ENCODE measurements at places on chromosomes 2 and 18.

DNA sequence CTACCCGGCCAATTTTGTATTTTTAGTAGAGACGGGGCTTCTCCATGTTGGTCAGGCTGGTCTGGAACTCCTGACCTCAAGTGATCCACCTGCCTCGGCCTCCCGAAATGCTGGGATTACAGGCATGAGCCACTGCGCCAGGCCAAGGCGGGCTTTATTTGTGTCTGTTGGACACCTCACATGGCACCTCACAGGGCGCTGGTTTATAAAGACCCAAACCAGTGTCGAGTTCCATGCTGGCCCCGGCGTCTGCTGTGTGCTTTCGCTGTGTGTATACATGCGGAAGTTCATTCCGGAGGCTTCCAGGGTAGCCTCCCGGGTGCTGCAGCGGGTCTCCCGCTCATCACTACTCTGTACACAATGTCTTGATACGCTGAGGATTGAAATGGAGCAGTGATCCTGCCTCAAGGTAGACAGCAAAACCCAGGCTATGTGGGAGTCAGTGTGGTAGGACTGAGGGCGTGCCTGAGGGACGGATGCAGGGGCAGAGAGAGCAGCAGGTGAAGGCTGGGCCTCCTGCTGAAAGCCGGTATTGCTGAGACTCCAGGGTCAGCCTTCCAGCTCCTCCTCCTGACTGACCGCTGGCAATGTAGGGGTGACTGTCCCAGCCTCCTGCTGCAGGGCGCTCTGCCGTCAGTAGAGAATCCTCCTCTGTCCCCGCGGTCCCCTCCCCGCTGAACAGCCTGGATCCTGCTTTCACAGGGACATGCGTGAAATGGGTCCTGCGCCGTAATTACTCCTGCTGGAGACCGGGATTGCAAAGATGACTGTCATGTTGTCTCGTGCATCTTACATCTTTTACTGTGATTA lies 22.7 kb downstream of the LDLRAD4 start:
- no peak for DNase-seq

GRCh38 chr2:136195226-136195625 lies 77.3 kb upstream of the CXCR4 start:
- DNase-seq, result no peak

GRCh38 chr2:78506301-78506700 lies 519.2 kb upstream of the REG3G start:
- no peak for DNase-seq

- no peak for DNase-seq
Observed at GRCh38 chr2:238926761-238927611, 79.1 kb downstream of the TWIST2 start.

GRCh38 chr2:165794536-165794928 lies 485 bp upstream of the GALNT3 start:
- DNase-seq, result peak; percentile 50

DNA sequence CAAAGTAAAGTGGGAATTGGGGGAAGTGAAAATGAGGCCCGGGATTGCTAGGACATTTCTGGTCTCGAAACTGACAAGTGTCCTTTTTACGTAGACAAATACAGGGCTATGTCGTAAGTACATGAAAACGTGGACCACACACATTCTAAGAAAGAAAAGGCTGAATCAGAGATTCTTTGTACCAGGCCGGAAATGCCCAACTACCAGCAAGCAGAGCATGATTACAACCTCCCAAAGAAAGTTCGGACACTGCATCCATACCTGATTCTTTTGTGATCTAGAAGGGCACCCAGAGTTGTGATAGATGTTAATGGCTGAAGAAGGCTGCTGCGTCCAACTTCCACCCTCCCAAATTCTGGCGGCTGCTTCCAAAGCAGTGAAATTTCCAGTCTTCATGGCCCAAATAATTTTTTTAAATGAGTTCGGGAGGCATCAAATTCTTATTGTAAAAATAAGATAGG lies 1.7 kb downstream of the RBMS1 start:
- DNase-seq, result no peak

GRCh38 chr2:188378371-188378950 lies 86.8 kb downstream of the GULP1 start:
- DNase-seq, result no peak

GRCh38 chr2:60976875-60977561 lies 40.5 kb upstream of the PEX13 start:
- no peak for DNase-seq

DNA sequence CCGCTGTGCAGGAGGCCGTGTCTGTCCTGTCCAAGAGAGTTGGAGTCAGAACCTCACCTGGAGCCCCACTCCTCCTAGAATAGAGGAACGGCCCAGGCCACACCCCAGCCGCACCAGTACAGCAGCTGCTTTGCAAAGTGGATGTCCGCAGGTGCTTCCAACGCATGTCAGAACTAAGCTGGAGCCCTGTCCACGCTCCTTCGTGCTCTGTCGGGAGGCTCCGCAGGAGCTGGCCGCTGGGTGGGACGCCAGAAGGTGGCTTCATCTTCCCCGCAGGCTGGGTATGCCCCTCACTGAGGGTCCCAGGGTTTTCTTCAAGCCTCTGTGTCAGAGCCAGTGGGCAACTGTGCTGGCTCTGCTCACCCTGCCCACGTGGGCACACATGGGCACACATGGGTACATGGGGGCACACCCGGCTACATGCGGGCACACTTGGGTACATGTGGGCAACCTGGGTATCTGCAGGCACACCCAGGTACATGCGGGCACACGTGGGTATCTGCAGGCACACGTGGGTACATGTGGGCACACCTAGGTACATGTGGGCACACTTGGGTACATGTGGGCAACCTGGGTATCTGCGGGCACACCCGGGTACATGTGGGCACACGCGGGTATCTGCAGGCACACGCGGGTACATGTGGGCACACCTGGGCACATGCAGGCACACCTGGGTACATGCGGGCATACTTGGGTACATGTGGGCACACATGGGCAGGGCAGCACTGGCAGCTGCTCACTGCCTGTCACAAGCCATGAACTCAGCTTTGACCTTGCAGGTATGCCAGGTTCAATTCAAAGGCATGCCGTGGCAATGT lies 67.1 kb upstream of the CTDP1 start:
- DNase-seq, result no peak

DNA sequence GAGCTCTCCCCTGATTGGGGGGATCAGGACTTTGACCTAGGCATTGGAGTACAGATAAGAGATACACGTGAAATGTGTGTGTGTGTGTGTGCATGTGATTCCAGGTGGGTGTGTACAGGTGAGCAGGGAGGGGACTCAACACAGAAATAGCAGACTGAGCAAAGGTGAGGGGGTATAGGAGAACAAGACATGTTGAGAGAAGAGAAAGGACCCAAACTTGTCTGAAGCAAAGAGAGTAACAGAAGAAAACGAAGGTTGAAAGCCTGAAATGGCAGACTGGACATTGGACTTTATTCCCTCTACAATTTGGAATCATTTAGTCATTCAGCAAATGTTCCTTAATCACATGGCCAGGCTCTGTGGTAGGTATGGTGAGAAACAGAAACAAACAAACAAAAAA lies 23.3 kb downstream of the MRO start:
- DNase-seq, result no peak

DNA sequence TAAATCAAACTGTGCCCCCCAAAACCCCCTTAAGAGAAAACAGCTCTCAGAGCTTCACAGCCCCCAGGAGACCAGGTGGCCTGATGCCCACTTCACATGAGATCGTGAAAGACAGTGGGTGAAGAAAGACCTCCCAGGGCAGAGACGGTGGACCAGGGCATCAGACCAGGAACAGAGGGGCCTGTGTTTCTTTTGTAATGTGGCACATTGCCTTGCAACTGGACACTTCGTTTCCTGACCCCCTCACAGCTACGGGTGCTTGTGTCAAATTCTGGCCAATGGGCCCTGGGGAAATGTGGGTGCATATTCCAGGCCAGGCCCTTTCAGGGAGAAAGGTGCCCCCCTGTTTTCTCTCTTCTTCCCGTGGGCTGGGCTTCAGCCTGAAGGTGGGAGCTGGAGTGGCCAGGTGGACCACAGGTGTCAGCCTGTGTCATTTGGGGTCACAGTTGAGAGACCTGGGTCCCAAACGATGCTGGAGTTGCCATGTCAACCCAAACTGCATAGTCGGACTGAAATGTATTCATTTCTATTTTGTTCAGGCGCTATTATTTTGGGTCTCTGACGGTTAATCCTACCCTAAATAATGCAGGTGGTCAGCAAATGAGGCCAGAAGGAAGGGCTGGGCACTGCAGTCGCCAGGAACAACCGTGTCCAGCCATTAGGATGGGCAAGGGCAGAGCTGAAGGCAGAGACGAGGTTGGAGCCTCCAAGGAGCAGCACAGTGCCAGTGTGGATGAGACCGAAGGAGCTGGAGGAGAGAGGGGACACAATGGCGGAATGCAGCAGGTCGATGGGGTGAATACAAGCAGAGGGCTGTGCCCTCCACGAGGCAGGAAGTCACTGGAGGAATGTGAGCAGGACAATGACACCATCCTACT lies 338.2 kb downstream of the EIPR1 start:
- no peak for DNase-seq

- no peak for DNase-seq
Observed at GRCh38 chr18:44943311-44943881, 262.7 kb downstream of the SETBP1 start.

DNA sequence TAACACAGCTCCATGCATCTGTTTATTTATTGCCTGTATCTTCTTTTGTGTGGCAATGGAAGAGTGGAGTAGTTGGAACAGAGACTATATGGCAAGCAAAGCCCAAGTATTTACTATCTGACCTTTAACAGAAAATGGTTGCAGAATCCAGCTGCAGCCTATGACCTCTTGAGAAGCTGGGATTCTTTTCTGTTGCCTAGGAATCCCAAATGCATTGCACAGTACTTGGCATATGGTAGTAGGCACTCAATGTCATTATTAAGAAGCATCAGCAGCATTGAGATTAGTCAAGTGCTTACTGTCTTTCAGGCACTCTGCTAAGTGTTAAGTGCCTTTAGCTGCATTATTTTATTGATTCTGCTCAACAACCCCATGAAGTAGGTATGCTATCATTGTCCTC lies 331.6 kb downstream of the CCDC85A start:
- no peak for DNase-seq

DNA sequence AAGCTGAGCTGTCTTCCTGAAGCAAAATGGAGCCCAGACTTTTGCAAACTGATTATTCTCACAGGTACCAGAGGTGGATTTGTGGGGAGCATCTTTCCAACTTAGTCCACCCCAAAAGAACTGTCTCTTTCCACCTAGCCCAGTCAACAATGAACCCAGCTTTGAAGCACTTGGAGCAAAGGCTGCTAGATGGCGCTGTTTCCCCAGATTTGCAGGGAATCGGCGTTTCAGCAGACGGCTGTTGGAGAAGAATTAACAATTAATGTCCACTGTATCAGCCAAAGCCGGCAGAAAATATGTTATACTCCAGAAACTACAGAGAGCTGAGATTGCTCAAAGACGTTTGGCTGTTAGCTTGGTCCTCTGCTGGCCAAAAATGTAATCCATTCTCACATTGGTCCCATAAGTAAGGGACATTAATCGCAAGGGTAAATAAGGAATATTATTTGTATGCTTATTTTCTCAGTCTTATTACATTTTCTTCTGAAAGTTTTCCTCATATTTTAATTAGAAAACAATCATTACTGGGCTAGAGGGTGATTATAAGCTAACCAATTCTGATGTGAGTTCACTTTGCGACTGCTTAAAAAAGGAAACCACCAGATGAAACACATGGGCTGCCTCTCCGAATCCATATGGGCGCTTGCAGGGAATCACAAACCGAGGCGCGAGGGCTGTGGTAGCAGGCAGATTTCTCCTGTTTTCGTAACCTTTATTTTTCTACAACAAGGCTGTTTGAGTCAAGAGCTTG lies 423.8 kb upstream of the MEX3C start:
- DNase-seq, result peak; percentile 8

GRCh38 chr2:64837925-64838641 lies 151.1 kb upstream of the SLC1A4 start:
- no peak for DNase-seq

GRCh38 chr2:181894381-181894780 lies 2.9 kb downstream of the ITPRID2 start:
- no peak for DNase-seq

GRCh38 chr2:234996069-234996940 lies 44.5 kb downstream of the SH3BP4 start:
- no peak for DNase-seq

DNA sequence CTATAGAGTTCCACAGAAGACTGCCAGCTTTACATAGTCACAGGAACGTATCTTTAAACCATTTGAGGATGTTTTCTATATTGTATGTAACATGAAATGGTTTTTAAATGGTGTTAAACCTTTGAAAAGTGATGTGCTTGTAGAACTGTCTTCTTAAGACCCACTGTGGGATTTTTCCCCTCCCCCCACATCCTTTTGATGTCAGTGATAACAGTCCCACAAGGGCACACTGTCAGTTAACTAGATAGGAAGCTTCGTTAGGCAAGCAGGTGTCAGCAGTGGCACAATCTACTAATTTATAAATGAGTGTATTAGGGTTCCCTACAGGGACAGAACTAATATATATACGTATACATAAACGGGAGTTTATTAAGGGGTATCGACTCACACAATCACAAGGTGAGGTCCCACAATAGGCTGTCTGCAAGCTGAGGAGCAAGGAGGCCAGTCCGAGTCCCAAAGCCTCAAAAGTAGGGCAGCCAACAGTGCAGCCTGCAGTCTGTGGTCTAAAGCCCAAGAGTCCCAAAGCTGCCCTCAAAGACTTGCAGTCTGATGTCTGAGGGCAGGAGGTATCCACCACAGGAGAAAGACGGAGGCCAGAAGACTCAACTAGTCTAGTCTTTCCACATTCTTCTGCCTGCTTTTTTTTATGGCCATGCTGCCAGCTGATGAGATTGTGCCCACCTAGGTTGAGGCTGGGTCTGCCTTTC lies 23.8 kb upstream of the HNRNPLL start:
- no peak for DNase-seq

DNA sequence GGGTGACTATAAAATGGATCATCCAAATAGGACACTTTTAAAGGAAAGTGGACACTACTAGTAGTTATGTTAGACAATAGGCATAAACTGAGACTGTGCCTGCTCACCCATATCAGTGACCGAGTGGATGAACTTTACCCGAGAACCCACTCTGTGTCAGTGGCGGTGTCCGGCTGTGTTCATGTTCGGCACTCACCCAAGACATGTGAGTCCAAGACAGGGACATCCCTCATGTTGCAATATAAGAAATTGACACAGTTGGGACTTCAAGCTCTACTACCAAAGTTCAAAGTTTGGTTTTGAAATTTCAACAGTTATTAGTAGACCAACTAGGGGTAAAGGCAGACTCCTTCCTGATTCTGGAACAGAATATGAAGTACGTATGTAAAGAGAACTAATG lies 326.3 kb upstream of the TNP1 start:
- no peak for DNase-seq

DNA sequence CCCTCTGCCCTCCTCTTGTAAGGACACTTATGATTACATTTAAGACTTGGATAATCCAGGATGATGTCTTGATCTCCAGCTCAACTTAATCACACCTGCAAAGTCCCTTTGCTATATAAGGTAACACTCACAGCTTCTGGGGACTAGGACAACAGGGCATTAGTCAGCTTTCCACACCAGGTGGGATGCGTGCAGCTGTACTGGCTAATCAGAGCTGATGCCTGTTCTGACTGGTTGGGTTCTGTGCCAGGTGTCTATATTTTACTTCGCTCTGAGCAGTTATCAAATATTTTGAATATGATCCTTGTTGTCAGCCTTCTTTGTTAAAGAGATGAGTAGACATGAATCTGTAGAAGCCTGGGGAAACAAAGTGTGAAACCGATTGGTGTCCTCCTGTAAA lies 115.5 kb upstream of the ATP8B1 start:
- DNase-seq, result no peak

All from stimulated activated CD4-positive, alpha-beta T cell treated with anti-CD3 and anti-CD28 coated beads, Interleukin-12 subunit alpha, Interleukin-12 subunit beta, amount 100 ng/mL, for 48 hours (primary cell).